HCT116 (cell line): ENCODE measurements at places on chromosomes 16 and 17.

DNA sequence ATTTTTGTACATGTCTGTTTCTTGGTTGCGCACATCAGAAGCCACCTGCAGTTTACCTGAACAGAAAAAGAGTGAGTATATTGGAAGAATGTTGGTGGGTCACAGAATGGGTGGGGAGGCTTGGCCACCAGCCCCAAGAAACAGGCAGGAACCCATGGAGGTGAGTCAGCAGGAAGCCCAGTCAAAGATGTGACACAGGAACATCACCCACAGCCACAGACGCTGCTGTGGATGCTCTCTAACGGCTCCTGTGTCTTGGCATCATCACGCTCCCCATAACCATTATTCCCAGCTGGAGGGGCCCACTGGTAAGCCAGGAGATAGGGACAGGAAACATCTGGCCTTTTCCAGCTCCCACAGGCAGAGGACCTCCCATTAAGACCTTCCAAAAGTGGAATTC is 94.0 kb upstream of the WSB1 start:
- no peak for DNase-seq

- no peak for DNase-seq
Measured at GRCh38 chr17:67931227-67931626, 65.0 kb downstream of the C17orf58 start.

- no peak for DNase-seq
Measured at GRCh38 chr17:65290616-65291015, 153.4 kb downstream of the RGS9 start.

DNA sequence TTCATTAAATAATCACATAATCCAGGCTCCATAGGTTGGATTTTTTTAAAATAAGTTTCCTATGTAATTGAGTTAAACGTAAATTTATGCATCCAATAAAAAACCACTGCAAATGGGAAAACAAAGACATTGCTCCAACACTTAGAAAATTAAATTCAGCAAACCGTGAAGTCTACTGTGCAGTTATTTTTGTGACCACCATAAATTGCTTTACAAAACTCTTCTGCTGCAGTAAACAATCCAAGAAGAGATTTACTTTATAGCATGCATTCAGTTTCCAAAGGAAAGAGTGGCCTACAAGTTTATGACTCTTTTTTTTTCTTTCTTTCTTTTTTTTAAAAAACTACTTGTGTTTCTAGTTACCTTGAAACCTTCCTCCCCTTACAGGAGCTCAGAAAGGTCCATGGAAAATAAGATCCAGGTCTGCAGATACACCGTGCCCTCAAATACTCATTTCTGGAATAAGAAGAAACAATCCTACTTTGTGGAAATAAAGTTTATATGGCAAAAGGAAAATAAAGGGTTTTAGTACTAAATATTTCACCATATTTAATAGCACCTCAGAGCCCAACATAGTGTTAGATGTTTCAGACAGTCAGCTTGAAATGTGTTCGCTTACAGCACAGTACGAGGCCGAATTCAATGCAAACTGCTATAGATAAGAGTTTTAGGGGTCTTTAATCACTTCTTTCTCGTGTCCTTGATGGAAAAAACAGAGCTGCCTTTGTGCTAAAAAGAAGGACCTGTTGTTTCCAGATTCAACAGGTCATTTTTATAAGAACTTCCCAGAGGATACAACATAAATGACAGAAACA is 3.2 kb downstream of the HS3ST3A1 start:
- no peak for DNase-seq

DNA sequence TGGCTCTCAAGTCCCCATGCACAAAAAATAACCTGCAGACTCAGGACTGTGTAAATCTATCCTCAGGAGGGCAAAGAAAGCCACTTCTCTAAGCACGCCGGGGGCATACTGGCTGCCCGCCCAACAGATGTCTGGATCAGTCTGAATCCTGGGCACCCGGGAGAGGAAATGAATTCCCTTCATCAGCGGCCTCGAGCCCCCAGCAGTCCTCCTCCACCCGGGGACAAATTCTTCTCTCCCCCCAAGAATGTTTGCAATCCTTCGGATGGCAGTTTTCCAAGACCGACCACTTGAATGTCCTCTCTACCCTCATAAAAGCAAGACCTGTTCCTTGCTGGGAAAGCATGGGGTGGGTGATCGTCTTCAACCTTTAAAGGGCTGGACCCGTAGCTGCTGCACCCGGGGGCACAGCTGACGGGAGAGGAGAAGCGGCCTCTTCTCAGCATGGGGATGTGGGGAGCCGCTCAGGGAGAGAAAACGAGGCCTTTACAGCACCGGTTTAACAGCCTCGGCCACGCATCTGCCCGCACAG is 9.4 kb upstream of the MAP2K3 start:
- no peak for DNase-seq

- no peak for DNase-seq
Measured at GRCh38 chr16:68997564-68997963, 107.9 kb upstream of the HAS3 start.

GRCh38 chr16:83955218-83956130 is 2.4 kb downstream of the OSGIN1 start:
- no peak for DNase-seq

- DNase-seq = no peak
Measured at GRCh38 chr16:3553138-3553923, 23.9 kb downstream of the NLRC3 start.

DNA sequence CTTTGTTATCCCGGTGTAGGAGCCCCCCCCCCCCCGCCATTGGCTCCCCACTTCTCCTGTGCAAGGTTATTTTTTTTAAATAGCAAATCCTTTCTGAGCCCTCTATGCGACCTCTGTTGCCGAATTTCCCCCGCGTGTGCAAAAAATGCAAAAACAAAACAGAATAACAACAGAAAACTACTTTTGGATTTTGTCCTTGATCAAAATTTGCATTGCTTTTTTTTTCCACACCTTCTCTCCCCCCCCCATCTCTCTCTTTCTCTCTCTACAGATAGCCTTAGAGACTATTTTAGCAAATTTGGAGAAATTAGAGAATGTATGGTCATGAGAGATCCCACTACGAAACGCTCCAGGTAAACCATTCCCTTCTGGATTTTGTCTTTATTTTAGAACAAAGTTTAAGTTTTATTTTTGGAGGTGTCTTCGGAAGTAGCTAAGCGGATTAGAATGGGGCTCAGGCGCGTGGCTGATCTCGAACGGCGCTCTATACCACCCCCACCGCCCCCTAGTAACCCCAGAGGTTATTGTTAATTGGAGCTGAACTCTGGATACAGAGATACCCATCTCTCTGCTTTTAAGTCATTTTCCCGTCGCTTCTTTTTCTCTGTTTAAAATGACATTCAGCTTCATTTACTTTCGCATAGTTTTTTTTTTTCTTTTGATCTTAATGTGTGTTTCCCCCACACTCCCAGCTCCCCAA is 1.0 kb downstream of the MSI2 start:
- DNase-seq = no peak

GRCh38 chr17:1720856-1721386 is 3.6 kb upstream of the WDR81 start:
- peak; percentile 61 for DNase-seq

DNA sequence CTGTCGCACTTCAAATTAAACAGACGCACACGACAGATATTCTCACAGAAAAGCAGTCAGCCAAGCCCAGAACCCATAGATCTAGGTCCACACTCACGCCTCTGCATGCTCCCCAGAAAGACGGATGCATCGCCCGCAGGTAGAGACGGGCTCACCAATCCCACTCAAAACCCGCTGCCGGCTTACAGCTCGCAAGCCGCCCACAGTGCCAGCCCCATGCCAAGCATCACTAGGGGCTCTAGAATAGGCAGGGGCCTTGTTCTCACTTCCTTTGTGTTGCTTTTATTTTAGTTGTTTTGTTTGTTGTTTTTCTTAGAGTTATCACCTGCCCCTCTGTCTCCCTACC is 336 bp upstream of the BMERB1 start:
- DNase-seq = no peak

- no peak for DNase-seq
Measured at GRCh38 chr16:57774705-57775285, 27.5 kb downstream of the KIFC3 start.
